Bronchial epithelial cell (primary cell): ENCODE measurements at places on chromosomes 11 and 22.

DNA sequence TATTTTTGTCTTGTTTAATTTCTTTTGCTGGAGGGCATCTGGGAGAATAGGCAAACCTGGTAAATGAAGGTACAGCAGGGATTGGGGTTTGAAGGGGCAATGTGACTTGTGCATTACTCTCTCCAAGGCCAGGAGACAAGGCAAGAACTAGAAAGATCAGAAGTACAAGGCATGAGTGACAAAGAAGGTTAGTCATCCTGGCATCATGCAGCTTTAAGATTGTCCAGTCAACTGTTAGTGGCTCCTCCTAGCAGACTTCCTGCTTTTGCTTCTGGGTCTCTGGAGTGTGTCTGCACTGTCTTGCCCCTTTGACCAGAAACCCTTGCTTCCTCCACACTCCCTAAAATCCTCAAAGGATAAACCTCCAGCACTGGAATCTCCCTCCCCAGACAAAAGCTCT lies 27.2 kb upstream of the GLYATL1 start:
- peak; percentile 72 for DNase-seq

DNA sequence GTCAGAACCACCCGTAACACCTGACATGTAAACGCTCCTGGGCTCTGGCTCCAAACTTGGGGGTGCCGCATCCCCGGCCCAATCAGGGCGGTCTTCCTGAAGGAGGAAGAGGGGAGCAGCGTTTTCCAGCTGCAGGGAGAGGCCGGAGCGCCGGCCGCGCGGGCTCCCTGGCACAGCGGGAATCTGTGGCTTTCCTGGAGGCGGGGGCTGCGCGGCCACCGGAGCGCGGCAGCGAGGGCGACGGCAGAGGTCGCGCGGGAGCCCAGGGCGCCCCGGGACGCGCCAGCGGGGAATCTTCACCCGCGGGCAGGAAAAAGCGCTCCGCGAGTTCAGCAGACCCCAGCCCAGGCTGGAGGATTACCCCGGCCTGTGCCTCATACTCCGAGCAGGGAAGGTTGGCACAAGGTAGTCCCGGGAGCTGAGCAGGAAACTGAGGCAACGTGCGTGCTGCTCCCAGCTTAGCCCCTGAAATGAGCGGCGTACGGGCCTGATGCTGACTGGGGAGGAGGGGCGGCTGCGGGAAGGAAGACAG lies 600 bp upstream of the ESAM start:
- DNase-seq = no peak

DNA sequence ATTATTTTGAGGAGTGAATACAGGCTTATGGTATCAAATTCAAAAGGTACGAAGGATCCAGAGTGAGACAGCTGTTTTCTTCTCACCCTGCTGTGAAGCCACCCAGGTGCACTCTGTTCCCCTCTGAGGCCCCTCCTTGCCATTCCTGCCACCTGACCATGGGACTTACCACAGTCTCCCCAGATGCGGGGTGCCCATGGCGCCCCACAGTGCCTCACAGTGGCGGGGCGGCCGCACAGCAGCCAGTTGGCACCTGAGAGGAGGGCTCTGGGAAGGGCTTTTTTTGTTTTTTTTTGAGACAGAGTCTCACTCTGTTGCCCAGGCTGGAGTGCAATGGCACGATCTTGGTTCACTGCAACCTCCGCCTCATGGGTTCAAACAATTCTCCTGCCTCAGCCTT lies 151.7 kb downstream of the CEP164 start:
- DNase-seq = no peak

DNA sequence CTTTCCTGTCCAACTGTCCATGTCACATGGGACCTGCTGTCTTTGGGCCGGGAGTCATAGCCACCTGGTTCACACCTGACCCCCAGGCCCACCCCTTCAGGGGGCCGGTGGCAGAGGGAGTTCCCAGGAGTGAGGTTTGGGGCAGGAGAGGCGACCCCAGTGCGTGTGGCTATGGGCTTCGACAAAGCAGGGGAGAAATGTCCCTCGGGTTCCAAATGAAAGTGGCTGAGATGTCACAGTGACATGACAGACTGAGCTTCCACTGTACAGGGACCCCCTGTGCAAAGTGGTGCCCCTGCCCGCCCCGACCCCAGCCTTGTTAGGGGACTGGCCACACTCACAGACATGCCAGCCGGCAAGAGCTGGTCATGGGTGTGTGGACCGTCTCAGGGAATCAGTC lies 1297.0 kb downstream of the BRD1 start:
- no peak for DNase-seq

GRCh38 chr11:11089805-11090204 lies 232.0 kb upstream of the ZBED5 start:
- DNase-seq = no peak

- DNase-seq = no peak
Measured at GRCh38 chr22:26168939-26169314, 335 bp upstream of the SEZ6L start.

- no peak for DNase-seq
Measured at GRCh38 chr11:117633186-117633754, 163.7 kb downstream of the DSCAML1 start.

- no peak for DNase-seq
Measured at GRCh38 chr22:17575151-17575550, 11.9 kb downstream of the SLC25A18 start.

- no peak for DNase-seq
Measured at GRCh38 chr22:29734406-29734805, 14.6 kb downstream of the CABP7 start.

DNA sequence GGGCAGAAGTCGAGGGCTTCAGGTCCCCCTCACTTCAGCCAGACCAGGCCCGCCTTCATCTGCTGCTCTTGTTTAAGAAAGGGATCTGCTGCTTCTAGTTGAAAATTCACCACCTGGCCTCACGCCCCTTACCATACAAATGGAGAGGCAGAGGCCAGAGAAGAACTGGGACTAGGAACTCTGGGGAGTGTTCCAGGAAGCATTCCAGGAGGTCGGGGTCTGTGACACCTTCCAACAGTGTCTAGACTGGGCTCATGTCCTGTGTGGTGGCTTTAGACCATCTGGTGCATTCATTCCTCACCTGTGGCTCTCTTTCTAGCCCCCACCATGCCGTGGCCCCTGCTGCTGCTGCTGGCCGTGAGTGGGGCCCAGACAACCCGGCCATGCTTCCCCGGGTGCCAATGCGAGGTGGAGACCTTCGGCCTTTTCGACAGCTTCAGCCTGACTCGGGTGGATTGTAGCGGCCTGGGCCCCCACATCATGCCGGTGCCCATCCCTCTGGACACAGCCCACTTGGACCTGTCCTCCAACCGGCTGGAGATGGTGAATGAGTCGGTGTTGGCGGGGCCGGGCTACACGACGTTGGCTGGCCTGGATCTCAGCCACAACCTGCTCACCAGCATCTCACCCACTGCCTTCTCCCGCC lies 12.3 kb downstream of the TSKU start:
- no peak for DNase-seq

DNA sequence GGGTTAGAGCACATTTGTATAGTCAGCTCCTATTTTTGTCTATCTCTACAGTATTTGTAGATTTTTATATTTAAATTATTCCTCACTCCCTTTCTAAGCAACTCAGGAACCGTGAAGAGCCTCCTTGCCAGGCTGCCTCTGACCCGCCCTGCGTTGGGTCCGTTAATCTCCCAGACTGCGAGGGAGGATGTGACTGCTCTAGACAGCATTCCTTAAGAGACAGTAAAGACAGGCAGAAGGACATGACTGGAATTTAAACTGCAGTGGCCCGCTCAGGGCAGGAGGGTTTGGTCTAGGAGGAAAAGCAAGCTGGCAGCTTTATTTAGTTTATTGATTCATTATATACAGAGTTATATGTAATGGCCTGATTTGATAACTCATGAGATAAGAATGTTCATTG lies 413.7 kb downstream of the TMEM135 start:
- DNase-seq = no peak

- DNase-seq = no peak
Measured at GRCh38 chr11:131609921-131610320, 239.5 kb downstream of the NTM start.

DNA sequence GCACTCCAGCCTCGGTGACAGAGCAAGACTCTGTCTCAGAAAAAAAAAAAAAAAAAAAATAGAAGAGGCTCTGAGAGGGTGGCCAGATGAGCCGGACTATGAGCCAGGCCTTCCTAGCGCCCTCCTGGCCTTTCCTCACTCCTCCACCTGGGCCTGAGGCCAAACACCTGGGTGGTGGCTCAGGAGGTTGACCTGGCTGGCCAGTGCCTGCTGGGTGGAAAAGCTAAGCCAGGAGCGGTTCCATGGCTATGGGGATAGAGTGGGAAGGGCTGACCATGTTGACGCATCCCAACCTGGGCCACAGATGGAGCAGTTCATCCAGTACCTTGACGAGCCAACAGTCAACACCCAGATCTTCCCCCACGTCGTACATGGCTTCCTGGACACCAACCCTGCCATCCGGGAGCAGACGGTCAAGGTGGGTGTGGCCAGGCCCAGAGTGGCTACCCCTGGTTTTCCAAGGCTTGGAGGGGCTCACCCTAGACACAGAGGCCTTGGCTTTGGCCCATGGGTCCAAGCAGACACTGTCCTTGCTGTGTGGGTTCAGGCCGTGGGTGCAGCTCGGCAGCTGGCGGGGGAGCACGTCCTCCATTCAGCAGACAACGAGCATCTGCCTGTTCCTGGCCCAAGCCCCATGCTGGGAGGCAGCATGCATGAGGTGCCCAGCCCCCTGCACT lies 7.6 kb downstream of the SCYL1 start:
- DNase-seq = no peak

- peak; percentile 43 for DNase-seq
Measured at GRCh38 chr22:42717197-42717928, 3.3 kb downstream of the A4GALT start.

GRCh38 chr22:42270510-42271190 lies at the start of gene TCF20:
TCF20 (minus strand) TSS chr22:42270653; CDS start chr22:42215305, 55,348 bp downstream.
- peak; percentile 35 for DNase-seq
